ENCODE measurements at places on chromosomes 3 and 15.

DNA sequence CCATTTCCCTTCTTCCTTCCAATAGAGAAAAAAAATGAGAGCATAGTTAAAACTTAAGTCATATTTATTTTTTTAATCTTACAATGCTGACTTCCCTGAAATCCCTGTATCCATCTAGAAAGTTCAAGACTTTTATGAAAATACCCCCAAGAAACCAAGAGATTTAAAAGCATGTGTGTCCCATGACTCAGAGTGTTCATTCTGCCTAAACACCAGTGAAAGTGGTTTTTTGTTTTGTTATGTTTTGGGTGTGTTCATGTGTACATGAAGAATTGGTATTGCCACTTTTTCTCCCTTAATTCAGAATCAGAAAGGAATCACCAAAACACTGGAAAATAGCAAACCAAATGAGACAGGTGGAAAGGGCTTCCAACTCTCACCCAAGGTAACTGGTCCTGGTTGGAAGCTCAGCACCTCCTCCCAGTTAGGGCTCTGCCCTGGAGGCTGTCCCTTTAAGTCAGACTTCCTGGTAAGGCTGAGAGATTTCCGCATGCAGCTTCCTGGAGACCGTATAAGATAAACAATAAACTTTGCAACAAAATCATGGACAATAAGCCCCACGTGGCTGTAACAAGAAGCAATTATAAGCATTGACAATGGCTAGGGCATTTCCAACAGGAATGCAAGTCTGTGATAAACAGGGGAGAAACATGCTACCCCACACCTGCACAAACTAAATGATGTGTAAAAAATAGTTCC, 121.9 kb upstream of the ARHGEF3 start:
- DNase-seq = no peak

- no peak for DNase-seq
Measured at GRCh38 chr3:10717756-10718155, 98.3 kb upstream of the SLC6A11 start.

GRCh38 chr3:161263057-161263456, 41.9 kb downstream of the NMD3 start:
- DNase-seq = no peak

GRCh38 chr3:142947799-142948575, 15.5 kb downstream of the PAQR9 start:
- no peak for DNase-seq

DNA sequence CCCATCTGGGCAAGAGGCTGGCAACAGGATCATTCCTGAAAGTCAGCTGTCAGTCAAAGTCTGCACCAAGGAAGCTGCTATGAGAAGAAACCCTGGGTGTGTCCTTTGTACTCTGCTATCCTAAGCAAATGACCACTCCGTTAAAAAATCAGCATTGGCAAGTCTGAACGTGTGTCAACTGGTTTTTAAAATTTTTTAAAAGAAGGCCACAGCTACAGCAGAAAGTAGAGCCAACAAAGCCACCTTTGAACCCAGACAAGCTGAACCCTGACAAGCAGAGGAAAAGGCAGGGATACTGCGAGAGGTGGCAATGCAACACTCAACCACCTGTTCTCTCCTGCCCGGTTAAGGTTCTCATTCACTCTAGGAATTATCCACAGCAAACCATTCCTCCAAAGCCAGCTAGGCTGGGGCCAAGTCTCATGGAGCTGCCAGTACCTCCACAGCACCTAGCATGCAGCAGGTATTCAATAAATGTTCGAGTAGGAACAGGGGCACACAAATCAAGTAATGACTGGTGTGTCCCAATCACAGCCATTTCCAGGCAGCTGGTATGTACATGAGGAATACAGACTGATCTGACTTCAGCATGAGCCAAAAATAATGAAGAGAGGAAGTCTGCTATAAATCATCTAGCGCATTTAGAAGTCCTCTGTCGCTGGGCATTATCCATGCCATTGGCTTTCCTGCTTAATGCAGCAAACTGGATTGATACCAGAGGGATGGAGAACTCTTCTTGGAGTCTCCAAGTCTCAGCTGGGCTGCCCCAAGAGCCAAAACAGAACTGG, 76.0 kb downstream of the ADCY5 start:
- DNase-seq = no peak

GRCh38 chr3:160097478-160097877, 108.8 kb downstream of the IL12A start:
- no peak for DNase-seq

DNA sequence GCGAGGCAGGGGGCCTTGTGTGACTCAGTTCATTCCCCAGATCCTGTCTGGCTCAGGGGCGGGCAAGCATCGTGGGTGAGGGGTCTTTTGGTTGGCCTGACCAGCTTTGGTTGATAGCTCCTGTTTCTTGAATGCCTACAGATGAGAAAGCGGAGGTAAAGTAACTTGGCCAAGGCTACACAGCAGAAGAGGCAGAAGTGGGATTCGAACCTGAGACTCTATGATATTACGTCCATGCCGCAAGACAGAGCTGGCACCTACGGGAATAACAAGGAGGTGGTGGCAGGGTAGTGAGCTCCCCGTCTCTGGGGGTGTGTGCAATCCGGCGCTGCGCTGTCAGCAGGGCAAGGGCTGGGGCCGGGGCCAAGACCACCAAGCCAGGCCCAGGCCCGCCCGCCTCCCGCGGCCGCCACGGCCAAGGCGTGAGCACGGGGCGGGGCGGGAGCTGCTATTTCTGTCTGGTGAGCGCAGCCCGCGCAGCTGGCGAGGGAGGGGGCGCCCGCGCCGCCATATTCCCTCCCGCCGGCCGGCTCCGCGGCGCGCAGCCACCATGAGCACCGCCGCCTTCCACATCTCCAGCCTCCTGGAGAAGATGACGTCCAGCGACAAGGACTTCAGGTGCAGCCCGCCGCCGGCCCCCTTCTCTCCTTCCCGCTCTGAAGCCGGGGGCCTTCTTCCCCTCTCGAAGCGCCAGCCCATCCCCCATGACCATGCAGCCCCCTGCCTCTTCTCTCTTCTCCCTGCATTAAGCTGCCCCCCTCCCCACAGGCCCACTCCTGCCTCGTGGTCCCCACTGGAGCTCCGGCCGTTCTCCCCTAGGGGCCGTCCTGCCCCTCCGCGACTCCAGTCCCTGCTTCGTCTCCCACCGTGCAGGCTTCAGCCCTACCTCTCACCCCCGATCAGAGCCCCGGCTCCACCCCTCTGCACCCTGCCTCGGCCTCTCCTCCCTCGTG, at the start of gene CAND2:
TSS of gene CAND2 (plus strand) at position 510 of the 953 bp plus-strand sequence. CDS start at position 551, 41 bp downstream.
- no peak for DNase-seq

DNA sequence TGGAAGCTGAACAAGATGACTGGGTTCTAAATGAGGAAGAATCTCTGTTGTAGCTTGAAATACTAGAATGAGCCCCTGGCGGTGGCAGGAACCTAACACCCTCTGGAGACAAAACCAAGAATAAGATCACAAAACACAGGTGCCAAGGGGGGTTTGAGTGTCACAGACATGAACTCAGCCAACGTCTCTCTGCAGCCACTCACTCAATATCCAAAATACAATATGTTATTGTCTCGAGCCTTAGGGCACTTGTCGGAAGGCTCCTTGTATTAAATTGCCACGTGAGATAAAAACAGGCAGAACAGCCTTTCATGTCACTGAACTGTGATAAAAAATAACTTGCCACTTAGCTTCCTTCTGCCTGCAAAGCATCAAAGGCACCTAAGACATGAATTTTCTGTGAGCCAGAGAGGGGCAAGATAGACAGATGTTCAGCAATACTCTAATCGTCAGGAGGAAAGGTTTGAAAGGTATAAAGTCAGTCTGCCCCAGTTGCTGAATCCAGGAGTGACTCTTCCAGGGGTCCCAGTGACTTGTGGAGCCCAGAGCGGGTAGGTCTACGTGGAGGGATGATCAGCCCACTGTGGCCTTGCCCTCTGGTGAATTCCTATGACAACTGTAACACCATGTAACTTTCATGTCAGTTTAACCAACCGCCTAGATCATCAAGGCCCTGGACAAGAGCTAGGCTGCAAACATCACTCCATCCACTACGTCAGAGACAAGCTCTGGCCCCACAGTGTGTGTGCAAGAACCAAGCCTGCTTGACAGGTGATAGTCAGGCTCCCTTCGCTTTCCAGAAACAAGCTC, 165.2 kb downstream of the OSBPL10 start:
- DNase-seq = no peak

DNA sequence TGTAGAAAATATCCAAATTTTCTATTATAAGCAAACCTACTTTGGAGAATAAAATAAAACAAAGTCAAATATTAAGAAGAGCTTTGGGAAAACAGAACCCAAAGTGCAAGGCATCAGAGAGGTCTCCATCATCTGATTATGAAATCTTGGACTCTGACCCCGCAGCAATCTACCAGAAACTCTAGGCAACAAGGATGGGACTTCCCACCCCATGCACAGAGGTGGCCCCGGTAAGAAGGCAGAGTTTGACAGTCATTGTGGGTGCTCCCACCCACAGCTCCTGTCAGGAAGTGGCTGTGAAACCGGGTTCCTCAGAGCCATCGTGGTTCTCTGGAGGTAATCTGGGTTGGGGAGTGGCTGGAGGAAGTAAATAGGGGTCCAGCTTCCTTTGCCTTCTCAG, 37.0 kb upstream of the TJP1 start:
- no peak for DNase-seq

GRCh38 chr3:40873934-40874699, 325.2 kb upstream of the CTNNB1 start:
- no peak for DNase-seq

- DNase-seq = no peak
Measured at GRCh38 chr3:158712443-158712842, 19.8 kb downstream of the RARRES1 start.

GRCh38 chr15:67383899-67384298, 129.3 kb downstream of the IQCH start:
- DNase-seq = no peak

- no peak for DNase-seq
Measured at GRCh38 chr15:80241508-80241907, 10.5 kb downstream of the CTXND1 start.

- no peak for DNase-seq
Measured at GRCh38 chr15:43093026-43093425, 12.8 kb downstream of the UBR1 start.

GRCh38 chr15:73781038-73781925, 28.1 kb upstream of the INSYN1 start:
- DNase-seq = peak; percentile 36

All from A549 (cell line).